Activated CD4-positive, alpha-beta T cell treated with anti-CD3 and anti-CD28 coated beads for 36 hours (primary cell): ENCODE measurements at places on chromosomes 16 and 17. TPM values are rescaled to one million over a fixed set of nuclear protein-coding genes. Genes with fewer than 3 reads are reported as not detected.
A peak's percentile ranks its signal among the peaks of the same experiment; 100 is the strongest.

The CRAMP1 gene
- 15.0 TPM for total RNA-seq

The YPEL3 gene
- 17.4 TPM for total RNA-seq

- H3K36me3 ChIP-seq: peaks cover 67% of the 10 kb centered on the region
- H3K4me3 ChIP-seq: peak overlapping the region; percentile 100
- H3K27me3 ChIP-seq: peaks cover 2% of the 10 kb centered on the region
- peaks cover 24% of the 10 kb centered on the region for H3K4me1 ChIP-seq
Measured at GRCh38 chr17:58333736-58334207, 5.2 kb upstream of the TSPOAP1 start.

- no peaks in the 10 kb centered on the region for H3K4me1 ChIP-seq
- H3K36me3 ChIP-seq: no peaks in the 10 kb centered on the region
- H3K27me3 ChIP-seq: peaks cover 9% of the 10 kb centered on the region
- no peak for DNase-seq
- H3K27ac ChIP-seq: no peak overlapping the region
Measured at GRCh38 chr16:26987597-26988010, 79.1 kb upstream of the C16orf82 start.

DNA sequence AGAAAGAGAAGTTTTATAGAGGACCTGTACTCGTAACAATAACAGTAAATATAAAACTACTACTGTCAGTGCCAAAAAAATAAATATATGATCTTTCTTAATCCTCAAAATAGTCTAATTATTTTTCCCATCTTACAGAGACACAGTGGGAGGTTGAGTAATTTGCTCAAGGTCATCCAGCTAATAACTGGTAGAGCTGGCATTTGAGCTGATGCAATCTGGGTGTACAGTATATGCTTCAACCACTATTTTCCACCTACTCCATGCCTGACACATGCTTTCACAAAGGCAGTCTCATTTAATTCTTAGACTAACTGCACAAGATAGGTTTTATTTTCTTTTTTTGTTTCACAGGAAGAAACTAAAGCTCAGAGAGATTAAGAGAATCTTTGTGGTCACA lies 33.6 kb downstream of the PIGL start:
- H3K4me3 ChIP-seq: no peak overlapping the region
- no peaks in the 10 kb centered on the region for H3K27me3 ChIP-seq
- peak overlapping the region; percentile 40 for H3K27ac ChIP-seq
- H3K4me1 ChIP-seq: peaks cover 14% of the 10 kb centered on the region
- peaks cover 20% of the 10 kb centered on the region for H3K36me3 ChIP-seq

DNA sequence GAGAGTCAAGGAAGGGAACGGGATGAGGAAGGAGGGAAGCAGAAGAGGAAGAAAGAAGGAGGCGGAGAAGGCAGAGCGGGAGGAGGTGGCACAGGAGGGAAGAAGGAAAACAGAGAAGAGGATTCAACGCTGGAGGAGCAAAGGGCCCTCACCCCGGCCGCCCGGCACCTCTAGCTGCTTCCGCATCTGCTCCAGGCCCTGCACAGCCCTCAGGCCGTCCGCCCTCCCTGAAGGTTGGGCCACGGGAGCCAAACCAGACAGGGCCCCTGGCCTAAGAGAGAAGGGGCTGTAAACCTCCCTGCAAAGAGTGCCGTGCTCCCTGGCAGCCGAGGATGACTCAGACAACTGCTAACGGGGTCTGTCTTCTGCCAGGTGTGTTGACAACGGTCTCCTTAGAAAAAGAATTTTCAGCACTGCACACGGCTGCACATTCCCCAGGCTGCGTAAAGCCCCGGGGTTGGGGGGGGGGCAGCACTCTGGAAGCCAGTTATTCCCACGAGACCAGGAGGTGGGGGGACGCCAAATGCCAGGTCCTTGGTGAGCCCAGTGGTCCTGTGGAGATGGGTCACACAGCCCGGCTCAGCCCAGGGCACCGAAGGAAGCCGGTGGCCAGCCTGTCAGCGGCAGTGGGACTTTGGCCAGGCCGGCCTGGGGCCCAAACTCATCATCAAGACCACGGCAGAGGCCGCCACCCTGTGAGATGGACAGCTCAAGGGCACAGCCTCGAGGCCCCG lies 29.1 kb downstream of the MRM3 start:
- H3K36me3 ChIP-seq: no peaks in the 10 kb centered on the region
- DNase-seq: no peak
- no peaks in the 10 kb centered on the region for H3K4me1 ChIP-seq
- no peak overlapping the region for H3K27ac ChIP-seq

GRCh38 chr17:63476459-63476853 lies 405 bp upstream of the ACE start:
- H3K36me3 ChIP-seq: no peaks in the 10 kb centered on the region
- H3K4me1 ChIP-seq: peaks cover 12% of the 10 kb centered on the region
- peaks cover 27% of the 10 kb centered on the region for H3K27me3 ChIP-seq

DNA sequence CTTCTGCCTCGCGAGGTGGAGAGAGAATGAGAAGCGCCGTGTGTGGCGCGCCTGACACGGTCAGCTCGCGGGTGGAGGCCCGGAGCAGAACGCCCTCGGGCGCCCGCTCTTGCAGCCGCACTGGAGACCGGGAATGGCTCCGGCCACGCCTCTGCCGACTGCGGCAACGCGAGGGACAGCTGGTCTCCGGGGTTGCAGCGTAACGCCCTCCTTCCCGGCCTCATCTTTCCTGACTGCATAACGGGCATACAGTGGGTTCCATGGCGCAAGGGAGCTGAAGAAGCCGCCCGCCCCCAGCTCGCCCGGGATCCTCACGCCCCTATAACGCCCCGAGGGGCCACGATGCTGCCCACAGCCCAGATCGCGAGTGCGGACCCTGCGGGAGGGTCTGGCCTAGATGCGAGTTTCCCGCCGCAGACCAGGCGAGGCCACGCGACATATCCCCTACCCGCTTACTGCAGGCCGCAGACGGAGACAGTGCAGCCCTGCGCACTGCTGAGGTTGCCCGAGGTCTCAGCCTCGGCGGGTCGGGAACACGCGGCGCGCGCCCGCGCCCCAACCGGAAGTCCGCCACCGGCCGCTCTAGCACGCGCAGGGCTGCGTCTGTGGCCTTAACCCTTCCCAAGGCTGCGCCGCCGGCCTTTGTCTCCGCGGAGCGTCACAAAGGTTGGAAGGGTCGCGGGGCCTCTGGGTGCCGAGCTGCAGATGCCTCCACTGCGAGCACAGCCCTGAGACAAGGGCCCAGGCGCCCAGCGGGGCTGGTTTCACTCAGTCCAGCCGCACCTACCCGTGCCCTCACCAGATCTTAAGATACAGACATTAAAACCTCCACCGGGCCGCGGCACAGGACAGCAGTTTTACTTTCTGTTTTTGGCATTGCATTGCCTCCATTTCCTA lies 18.8 kb downstream of the BCL7C start:
- DNase-seq: peak; percentile 94
- peaks cover 24% of the 10 kb centered on the region for H3K4me1 ChIP-seq
- no peaks in the 10 kb centered on the region for H3K27me3 ChIP-seq
- peaks cover 21% of the 10 kb centered on the region for H3K36me3 ChIP-seq
- H3K4me3 ChIP-seq: peak overlapping the region; percentile 87

DNA sequence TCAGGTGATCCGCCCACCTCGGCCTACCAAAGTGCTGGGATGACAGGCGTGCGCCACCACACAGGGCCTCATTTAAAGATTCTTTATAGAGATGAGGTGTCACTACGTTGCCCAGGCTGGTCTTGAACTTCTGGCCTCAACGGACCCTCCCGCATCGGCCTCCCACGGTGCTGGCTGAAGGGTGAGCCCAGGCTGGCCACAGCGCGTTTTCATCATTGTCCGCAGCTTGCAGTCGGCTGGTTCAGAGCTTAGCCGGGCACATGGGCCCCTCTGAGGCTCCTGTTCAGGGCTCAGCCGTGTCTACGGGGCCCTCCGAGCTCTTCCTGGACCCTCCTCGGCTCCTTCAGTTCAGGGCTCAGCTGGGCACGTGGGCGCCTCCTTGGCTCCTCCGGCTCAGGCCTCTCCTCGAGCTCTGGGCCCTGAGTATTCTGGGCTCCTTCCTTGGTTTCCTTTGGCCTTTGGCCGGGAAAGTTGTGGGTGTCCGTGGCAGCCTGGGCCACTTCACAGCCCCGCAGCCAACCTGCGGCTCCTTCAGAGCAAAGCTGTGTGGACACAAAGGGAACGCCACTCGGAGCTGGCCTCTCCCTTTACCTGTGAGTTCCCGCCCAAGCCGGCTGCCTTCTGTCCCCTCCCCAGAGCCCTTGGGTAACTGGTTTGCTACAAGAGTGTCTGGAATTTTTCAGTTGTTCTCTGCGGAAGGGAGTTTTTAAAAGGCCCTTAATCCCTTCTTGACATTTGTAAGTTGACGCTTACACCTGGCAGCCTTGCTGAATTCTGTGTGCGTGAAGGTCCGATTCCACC lies 1.2 kb upstream of the MSLN start:
- H3K4me1 ChIP-seq: no peaks in the 10 kb centered on the region
- H3K4me3 ChIP-seq: no peak overlapping the region
- peaks cover 9% of the 10 kb centered on the region for H3K27me3 ChIP-seq
- DNase-seq: no peak
- no peak overlapping the region for H3K27ac ChIP-seq
- H3K36me3 ChIP-seq: no peaks in the 10 kb centered on the region

DNA sequence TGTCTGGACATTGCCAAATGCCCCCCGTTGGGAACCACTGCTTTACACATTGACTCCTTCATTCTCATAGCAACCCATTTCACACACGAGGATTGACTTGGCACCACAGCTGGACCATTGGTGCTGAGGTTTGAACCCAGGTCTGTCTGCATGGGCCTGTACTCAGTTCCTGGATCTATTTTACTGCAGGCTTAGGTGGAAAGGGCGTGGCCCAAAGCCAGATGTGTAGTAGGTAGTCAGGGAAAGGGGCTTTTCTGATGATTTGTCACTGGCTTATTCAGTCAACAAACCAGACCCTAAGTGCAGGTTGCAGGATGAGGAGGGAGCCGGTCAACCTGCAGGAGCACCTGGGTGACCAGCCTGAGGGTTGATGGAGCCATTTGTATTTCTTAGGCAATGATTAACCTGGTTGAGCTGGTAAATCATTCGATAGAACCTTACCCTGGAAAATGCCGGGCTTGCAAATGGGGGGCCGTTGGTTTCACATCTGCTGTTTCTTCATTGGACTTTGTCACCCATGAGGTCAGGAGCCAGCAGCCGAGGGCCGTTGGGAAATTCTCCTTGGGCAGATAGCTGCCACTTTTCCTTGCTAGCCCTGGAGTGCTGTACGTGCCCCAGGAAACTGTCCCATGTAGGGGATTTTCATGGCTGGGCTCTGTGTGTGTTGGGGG lies 104.4 kb downstream of the CMIP start:
- H3K27ac ChIP-seq: no peak overlapping the region
- no peak overlapping the region for H3K4me3 ChIP-seq
- DNase-seq: no peak
- no peaks in the 10 kb centered on the region for H3K36me3 ChIP-seq
- no peaks in the 10 kb centered on the region for H3K27me3 ChIP-seq

GRCh38 chr17:7897773-7898172 lies 9.2 kb downstream of the CHD3 start:
- no peaks in the 10 kb centered on the region for H3K27me3 ChIP-seq
- H3K4me3 ChIP-seq: no peak overlapping the region
- peak overlapping the region; percentile 55 for H3K27ac ChIP-seq
- H3K4me1 ChIP-seq: peaks cover 16% of the 10 kb centered on the region
- DNase-seq: peak; percentile 33

DNA sequence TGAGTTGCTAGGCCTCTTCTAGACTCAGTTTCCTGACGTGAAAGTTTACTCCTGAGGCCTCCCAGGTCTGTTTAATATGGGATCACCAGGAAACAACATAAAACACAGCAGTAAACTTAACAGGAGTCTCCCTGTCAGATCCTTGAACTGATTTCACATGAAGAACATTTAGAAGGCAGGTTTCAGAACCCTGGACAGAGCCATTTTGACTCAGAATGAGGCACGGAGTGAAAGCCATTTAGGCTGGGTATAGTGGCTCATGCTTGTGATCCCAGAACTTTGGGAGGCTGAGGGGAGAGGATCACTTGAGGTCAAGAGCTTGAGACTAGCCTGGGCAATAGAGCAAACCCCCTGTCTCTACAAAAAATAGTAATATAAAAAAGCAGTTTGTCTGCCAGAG lies 289.1 kb downstream of the CA10 start:
- H3K4me3 ChIP-seq: no peak overlapping the region
- H3K4me1 ChIP-seq: no peaks in the 10 kb centered on the region
- peak; percentile 26 for DNase-seq
- H3K27me3 ChIP-seq: no peaks in the 10 kb centered on the region

DNA sequence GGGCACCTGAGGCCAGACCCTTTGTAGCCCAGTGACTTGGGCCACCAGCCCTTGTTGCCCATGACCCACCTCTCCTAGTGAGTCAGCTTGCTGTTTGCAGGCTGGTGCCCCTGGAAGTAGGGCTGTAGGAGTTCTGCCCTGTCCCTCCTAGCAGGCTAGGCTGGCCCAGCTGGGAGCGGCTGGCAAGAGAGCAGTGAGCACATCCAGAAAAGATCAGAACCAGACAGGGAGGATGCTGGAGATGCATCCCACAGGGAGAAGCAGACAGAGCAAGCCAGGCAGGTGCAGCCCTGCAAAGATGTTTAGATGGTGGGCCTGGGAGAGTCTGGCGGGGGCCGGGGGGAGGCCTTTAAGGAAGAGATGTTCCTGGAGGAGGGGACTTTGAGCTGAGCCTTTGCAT lies 2.4 kb downstream of the SLC5A10 start:
- no peaks in the 10 kb centered on the region for H3K27me3 ChIP-seq
- H3K4me1 ChIP-seq: peaks cover 28% of the 10 kb centered on the region
- no peaks in the 10 kb centered on the region for H3K36me3 ChIP-seq

The KRTAP4-9 gene
- total RNA-seq: not detected

- DNase-seq: peak; percentile 91
- H3K27me3 ChIP-seq: peaks cover 5% of the 10 kb centered on the region
- H3K27ac ChIP-seq: no peak within 1 kb of the TSS
- peak within 1 kb of the TSS; percentile 56 for H3K4me3 ChIP-seq
- peaks cover 11% of the 10 kb centered on the region for H3K4me1 ChIP-seq
- H3K36me3 ChIP-seq: peaks cover 7% of the 10 kb centered on the region
Measured at GRCh38 chr17:17496189-17497064, at the start of gene RASD1. Gene RASD1 (minus strand): TSS chr17:17496395. CDS start chr17:17496181, 214 bp downstream.

DNA sequence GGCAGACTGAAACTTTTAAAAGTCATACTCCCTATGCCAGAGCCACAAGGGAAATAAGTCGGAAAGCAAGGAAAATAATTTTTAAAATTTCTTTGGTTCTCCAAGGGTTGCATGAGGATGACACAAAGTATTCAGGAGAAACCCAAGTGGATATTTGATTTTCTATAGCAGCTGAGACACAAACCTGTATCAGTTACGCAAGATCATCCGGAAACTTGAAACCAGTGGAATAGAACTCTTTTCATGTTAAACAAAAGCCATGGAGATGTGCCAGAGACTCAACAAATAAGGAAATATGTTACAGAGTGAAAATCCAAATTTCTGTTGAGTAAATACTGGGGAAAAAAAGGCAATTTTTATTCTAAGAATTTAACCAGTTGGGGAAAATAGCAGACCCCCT lies 294.7 kb downstream of the KIF2B start:
- no peaks in the 10 kb centered on the region for H3K4me1 ChIP-seq
- H3K27me3 ChIP-seq: no peaks in the 10 kb centered on the region
- no peak overlapping the region for H3K4me3 ChIP-seq
- H3K36me3 ChIP-seq: no peaks in the 10 kb centered on the region

The FAM83G gene
- 14.3 TPM for total RNA-seq

GRCh38 chr16:66360624-66361324 lies 5.7 kb upstream of the CDH5 start:
- H3K27me3 ChIP-seq: peaks cover 42% of the 10 kb centered on the region
- no peak for DNase-seq
- H3K4me3 ChIP-seq: no peak overlapping the region
- no peak overlapping the region for H3K27ac ChIP-seq

The RND2 gene
- total RNA-seq: 0.16 TPM

The PRSS27 gene
- 2.3 TPM for total RNA-seq
